Left renal cortex interstitium (tissue), 4 donors: ENCODE measurements at places on chromosomes 7 and 10. TPM values are rescaled to one million over a fixed set of nuclear protein-coding genes. Genes with fewer than 3 reads are reported as not detected.

GRCh38 chr10:130416334-130417150 is 280.4 kb downstream of the GLRX3 start:
- DNase-seq, result no peak

- no peak for DNase-seq
Observed at GRCh38 chr7:86978808-86979506, 80.5 kb downstream of the ELAPOR2 start.

- no peak for DNase-seq
Observed at GRCh38 chr7:44767912-44768627, 19.4 kb downstream of the ZMIZ2 start.

- no peak for DNase-seq
Observed at GRCh38 chr7:106072715-106073091, 39.4 kb downstream of the SYPL1 start.

GRCh38 chr10:110258542-110258941 is 46.2 kb downstream of the SMNDC1 start:
- DNase-seq, result no peak

SEPTIN7 gene
- 401 TPM for polyA plus RNA-seq
